ENCODE measurements at places on chromosomes 12 and 14.

DNA sequence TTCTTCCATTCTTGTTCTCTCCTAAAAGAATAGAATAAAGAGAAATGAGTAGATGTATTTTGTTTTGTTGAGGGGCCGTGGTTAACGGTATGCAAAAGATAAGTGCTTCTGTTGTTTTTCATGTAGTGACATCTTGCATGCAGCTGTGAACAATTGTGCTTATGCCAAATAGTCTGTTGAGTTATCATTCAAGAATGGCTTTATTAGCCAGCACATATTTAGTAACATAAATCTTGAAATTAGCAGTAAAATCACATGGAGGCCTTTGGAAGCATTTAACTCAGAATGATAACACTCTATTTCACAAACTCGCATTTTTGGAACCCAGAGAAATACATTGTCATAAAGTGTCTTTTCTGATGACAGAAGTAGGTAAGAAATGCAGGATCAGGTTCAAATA is 1772.0 kb upstream of the FLRT2 start:
- no peak for DNase-seq

- no peak for DNase-seq
Measured at GRCh38 chr12:61798778-61799177, 461.4 kb upstream of the USP15 start.

GRCh38 chr14:36757734-36758601 is 96.3 kb downstream of the PAX9 start:
- DNase-seq = no peak

GRCh38 chr14:96040828-96041371 is 1.7 kb downstream of the C14orf132 start:
- no peak for DNase-seq

Measured in NB4 (cell line).